Cortex of kidney (tissue), 1 donor: ENCODE measurements at places on chromosomes 5 and 9.

GRCh38 chr9:105171589-105171988 is 72.9 kb upstream of the SLC44A1 start:
- no peak for DNase-seq

DNA sequence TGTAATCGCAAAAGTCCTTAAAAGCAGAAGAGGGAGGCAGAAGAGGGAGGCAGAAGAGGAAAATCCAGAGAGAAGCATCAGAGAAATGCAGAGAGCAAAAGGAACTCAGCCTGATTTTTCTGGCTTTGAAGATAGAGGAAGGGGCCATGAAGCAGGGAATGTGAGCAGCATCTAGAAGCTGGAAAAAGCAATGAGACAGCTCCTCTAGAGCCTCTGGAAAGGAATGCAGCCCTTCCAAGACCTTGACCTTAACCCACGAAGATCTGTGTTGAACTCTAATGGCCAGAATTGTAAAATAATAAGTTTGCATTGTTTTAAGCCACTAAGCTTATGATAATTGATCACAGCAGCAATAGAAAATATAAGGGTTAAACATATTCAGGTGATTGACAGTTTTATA is 159.6 kb downstream of the ATPSCKMT start:
- no peak for DNase-seq

DNA sequence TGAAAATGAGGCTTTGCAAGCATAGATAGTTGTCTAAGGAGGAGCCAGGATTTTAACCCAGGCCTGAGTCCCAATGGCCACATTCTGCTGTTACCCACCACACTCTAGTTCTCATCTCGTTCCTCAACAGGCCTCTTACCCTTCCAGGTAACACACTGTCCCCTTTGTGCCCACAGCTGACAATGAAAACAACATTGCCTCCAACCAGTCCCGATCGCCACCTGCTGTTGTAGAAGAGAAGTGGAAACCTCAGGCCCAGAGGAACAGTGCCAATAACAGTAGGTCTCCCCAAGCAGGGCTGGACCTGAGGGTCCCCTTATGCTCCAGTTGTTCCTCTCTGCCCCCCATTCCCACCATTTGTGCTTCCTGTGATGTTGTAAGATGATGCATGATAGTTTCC is 30.4 kb downstream of the AMBP start:
- DNase-seq = no peak

GRCh38 chr9:121268598-121268850 is 562 bp downstream of the GSN start:
- DNase-seq = no peak

DNA sequence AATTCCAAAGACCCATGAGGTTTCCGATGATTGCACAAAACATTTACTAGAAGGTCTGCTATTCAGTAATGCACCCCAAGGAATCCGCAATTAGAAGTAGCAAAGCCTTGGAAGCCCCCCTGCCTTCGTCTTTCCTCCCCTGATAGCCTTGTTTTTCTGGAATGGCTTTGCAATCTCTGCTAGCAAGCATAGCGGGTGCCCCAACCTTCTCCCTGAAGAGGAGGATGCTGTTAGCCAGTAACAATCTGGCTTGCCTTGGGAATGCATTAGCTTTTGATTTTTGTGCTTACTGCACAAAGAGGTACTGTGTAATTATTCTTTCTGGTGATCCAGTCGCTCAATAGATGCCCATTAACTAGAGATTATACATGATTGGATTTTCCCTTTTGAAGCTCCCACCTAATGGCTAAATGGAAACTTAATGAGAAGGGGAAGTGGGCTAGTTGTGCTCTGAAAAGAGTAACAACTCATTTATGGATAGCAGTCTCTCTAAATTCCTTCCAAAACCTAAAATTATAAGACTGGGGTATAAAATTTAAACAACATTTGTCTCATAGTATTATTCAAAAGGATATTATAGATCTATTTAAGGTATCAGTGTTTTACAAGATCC is 91.6 kb downstream of the FBXW11 start:
- no peak for DNase-seq

GRCh38 chr5:125012727-125013451 is 266.4 kb upstream of the ZNF608 start:
- no peak for DNase-seq

DNA sequence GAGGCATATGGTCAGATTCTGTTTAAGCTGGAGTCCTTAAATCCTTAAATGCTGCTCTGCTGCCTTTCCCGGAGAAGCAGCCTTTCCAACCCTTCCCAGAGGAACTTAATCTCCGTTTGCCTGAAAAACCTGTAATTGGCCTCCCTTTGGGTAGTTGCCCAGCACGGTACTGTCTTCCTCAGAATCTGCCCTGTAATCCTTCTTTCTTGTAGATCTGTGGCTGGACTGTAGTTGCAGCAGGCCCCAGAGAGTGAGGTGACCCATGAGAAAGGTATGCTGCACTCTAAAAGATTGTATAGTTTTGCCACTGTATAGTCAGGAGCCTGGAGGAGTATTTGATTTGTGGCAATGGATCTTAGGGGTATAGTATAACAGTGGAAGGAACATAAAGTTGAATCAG is 11.7 kb downstream of the SPIN1 start:
- no peak for DNase-seq

DNA sequence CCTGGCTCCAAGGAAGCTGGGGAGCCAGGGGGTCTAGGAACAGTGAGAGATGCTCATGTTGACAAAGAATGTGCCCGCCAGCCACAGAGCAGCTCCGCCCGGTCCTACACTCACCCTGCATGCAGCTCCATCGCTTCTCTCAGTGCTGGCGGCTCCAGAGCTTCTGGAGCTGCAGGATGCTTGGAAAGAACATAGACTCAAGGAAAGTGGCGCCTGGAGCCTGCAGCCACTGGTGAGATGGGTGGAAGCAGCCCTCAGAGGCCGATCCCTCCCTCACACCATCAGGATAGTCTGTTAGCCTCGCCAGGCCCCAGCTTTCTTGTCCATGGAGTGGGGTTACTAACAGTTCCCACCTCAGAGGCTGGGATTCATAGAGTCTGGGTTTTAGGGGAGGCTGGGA is 26.4 kb upstream of the SLC6A19 start:
- no peak for DNase-seq

GRCh38 chr9:76580820-76581219 is 121.8 kb downstream of the GCNT1 start:
- no peak for DNase-seq

- no peak for DNase-seq
Measured at GRCh38 chr9:93682155-93682968, 106.0 kb downstream of the PHF2 start.
